ENCODE measurements at places on chromosomes 12 and 14. TPM values are rescaled to one million over a fixed set of nuclear protein-coding genes. Genes with fewer than 3 reads are reported as not detected.

DNA sequence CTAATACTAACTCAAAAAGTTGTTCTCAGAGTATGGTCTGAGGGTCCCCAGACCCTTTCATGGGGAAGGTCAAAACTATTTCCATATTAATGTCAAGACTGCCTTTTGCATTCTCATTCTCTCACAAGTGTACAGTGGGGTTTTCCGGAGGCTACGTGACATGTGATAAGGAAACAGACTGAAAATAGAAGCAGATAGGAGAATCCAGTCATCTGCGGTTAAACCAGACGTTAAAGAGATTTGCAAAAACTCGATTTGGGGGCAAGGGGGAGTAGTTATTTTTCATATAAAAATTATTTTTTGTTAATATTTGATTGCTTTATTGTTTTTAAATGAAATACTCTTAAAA lies 1.0 kb upstream of the NAP1L1 start:
- peak; percentile 59 for DNase-seq

GRCh38 chr12:11677752-11678151 lies 28.3 kb downstream of the ETV6 start:
- DNase-seq, result no peak

The GABARAPL1 gene
- total RNA-seq, result 91.0 TPM

- no peak for DNase-seq
Observed at GRCh38 chr14:44700184-44700583, 193.1 kb upstream of the FSCB start.

The SLC5A8 gene
- total RNA-seq, result not detected

GRCh38 chr14:63182968-63183367 lies 21.3 kb upstream of the RHOJ start:
- DNase-seq, result no peak

The ABCD2 gene
- total RNA-seq, result 0.87 TPM
